ENCODE measurements at places on chromosomes 12 and 14.
A peak's percentile ranks its signal among the peaks of the same experiment; 100 is the strongest.

GRCh38 chr14:33553706-33554278, 397.1 kb downstream of the EGLN3 start:
- DNase-seq, result no peak

GRCh38 chr12:116933091-116933490, 22.3 kb downstream of the FBXW8 start:
- peak; percentile 56 for DNase-seq

DNA sequence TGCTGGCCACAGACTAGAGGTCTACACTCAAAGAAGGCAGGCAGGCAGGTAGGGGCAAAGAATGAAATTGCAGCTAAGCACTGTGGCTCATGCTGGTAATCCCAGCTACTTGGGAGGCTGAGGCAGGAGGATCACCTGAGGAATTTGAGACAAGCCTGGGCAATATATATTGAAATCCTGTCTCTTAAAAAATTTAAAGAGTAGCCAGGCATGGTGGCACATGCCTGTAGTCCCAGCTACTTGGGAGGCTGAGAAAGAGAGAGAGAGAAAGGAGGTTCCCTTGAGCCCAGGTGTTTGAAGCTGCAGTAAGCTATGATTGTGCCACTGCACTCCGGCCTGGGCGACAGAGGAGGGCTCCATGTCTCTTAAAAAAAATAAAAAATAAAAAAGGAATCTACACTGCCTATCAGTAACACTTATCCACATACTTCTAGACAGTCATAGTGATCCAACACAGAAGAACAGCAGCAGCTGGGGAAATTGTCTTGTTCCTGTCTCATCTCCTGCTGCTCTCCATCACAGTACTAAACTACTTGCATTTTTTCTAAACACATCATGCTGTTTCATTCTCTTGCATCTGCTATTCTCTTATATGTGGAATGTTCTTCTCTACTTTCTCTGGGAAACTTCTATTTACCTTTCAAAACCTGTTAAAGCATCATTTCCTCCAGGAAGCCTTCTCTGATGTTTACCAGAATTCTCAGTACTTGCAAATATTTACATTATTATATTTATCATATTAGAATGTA, 57.2 kb downstream of the ATF7 start:
- no peak for DNase-seq

DNA sequence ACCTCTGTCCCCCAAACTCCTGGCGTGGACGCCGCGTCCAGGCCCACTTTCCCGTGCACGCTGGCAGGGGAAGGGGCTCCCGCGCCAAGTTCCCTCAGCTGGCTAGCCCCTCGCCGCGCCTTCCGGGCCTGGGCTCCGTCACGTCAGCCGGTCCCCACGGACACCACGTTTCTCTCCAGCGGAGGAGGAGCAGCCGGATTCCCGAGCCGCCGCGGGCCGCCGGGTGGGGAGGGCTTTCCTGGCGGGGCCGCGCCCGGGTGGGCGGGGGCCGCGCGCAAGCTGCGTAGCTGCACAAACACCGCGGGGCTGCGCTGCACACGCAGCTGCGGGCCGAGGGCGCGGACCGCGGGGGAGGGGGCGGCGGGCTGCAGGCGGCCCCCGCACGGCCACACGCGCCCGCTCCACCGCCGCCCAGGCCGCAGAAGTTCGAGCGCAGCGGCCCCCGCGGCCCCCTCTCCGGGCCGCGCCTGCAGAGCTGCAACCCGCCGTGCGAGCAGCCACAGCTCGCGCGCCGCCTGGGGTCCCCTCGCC, 45.1 kb upstream of the PNMA1 start:
- peak; percentile 42 for DNase-seq

DNA sequence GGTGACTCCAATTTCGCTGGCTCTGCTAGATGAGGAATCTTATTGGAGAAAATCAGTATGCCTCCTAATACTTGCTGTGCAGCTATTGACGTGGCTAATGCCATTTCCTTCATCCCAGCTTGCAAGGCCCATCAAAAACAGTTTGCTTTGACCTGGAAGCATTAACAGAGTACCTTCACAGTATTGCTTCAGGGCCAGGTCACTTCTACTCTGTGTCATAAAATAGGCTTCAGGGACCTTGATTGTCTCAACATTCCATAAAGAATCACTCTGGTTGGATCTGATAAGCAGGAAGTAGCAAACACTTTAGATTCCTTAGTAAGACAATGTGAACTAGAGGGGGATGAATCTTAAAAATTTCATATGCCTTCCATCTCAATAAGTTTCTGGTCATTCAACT, 26.9 kb upstream of the ZNF641 start:
- no peak for DNase-seq

GRCh38 chr12:4908684-4909409, 858 bp upstream of the KCNA1 start:
- peak; percentile 72 for DNase-seq

DNA sequence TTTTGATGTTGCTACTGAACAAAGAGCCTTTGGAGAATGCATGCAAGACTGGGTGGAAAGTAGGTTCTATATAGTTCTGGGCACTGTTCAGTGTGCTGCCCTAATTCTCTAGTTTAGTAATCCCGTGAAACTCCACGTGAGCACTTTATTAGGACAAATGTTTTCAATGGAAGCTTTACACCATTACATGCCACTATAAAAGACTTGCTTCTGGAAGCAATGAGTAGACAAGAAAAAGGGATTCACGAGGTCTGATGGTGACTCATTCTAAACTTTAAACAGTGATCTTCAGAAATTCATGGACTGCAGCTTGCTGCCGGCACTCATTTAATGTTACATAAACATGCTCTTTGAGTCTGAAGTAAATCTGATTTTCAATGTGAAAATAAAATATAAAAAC, 22.3 kb downstream of the ATG14 start:
- no peak for DNase-seq

- DNase-seq, result no peak
Measured at GRCh38 chr14:28603606-28604005, 163.0 kb upstream of the FOXG1 start.

DNA sequence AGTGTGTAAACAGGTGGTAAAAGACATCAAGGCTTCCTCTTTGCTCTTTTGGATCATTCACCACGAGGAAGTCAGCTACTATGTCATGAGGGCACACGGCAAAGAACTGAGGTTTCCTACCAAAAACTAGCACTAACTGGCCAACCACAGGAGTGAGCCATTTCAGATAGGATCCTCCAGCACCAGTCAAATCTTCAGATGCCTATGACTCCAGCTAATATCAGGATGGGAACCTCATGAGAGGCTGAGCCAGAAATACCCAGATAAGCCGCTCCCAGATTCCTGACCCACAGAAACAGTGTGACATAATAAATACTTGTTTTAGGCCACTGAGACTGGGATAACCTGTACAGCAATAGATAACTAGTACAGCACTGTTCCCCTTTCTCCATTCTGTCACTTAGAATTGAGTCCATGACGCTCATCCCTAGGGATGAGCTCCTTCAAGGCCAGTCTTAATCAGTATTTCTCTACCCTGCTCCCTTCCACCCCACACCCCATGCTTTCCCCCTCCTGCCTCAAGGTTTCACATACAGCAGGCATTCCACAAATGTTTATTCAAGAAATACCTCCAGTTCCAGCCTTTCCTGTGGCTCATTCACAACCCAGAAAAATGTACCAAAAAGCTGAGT, 68.4 kb downstream of the PPM1H start:
- DNase-seq, result no peak

GRCh38 chr12:122965321-122965751, 927 bp downstream of the ABCB9 start:
- DNase-seq, result peak; percentile 44

- no peak for DNase-seq
Measured at GRCh38 chr14:71574976-71575375, 357.3 kb upstream of the RGS6 start.

All from SK-N-DZ (cell line).